ENCODE measurements at places on chromosomes 2 and 18.

DNA sequence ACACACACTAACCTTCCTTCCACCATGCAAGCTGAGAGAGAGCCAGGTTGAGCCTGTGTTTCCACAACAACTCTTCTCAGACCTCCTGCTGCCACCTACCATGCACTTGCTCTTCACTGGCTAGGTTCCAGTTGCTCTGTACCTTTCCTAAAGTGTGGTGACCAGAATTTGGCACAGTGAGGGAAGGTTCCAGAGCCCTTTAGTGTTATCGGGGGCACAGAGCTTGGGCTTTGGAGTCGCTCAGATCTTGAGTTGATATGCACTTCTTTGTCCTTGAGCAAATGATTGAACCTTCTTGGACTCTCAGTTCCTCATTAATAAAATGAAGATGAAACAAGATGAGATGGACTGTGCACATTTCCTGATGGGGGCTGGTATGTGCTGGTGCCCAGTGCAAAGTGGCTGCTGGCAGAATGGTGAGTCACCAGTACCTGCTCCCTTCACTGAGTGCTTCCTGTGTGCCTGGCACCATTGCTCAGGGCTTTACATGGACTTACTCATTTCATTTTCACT is 47.1 kb downstream of the NEDD4L start:
- peak; percentile 14 for DNase-seq

GRCh38 chr18:10748641-10749040 is 222.8 kb downstream of the NAPG start:
- DNase-seq, result no peak

GRCh38 chr2:150280231-150280630 is 207.2 kb downstream of the RND3 start:
- no peak for DNase-seq

DNA sequence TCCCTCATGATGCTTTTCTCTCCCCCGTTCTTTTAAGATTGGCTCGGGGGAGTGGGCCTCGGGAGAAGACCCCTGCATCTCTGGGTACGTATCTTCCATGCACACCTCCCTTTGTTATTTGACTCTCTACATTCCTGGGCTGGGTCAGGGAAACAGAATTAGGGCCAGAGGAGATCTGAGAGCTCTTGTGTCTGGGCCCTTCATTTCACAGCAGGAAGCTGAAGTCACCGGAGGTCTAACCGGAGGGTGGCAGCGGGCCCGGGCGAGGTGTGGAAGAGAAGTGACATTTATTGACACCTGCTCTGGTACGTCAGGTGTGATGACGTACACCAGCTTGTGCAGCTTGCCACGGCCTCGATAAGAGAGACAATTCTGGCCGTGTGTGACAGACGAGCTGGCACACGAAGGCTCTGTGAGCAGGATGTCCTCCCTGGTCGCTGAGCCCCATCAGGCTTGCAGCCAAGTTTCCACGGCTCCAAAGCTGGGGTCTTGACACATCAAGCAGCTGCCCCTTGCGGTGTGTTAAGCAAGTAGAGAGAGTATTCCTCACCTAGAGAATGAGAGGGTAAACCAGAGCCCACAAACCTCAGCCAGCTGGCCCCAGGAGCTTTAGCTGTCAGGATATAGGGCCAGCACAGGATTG is 30.4 kb downstream of the TOGARAM2 start:
- DNase-seq, result no peak

DNA sequence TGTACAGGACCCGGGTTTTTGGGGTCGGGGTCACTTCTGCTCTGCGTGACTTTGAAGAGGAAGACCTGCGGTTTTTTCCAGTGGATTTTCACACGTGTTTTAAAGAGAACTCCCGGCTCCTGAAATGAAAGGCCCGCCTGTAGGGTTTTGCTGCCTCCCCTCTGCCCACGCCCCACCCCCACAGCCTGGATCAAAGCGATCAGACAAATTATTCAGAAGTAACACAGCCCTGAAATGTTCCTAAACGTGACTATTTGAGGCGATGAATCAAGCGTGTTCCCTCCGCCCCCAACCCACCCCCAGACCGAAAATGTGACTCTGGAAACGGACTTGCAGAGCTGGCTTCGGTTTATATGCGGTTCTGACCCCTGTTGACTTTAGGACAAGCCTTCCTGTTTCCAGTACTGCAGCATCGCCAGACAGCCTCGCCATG is 28.7 kb upstream of the SMIM21 start:
- no peak for DNase-seq

DNA sequence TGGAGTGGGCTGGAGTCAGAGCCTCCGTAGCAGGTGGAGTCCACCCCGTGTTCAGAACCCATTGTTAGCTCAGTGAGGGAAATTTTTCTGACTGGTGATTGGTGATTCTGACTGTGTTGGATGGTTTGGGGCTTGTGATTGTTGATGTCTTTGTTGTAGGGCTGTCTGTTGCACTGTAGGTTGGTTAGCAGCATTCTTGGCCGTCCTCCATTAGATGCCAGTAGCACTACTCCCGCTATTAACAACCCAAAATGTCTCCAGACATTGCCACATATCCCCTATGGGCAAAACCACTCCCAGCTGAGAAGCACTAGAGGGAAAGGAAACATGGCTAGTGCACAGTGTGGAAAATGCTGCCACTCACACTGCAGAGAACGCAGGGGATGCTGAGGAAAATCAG is 51.7 kb downstream of the ARMC9 start:
- DNase-seq, result no peak

DNA sequence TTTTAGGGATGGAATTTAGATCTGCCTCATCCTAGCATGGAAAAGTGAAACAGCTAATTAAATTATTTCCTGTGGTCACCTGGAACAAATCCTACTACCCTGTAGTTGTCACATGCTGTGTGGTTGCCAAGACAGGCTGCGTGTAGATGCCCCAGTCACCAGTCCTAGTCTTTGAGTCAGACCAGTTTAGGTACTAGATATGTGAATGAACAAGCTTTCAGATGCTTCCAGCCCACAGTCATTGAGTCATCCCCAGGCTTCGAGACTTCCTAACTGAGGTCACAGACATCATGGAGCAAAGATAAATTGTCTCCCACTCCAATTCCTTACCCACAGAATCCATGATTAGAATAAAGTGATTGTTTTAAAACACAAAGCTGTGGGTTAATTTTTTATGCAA is 35.8 kb upstream of the GRB14 start:
- DNase-seq, result no peak

GRCh38 chr2:109511168-109511567 is 102.6 kb downstream of the SEPTIN10 start:
- DNase-seq, result peak; percentile 49

Measured in SW480 (cell line).